Right lobe of liver (tissue), 6 donors: ENCODE measurements at places on chromosomes 1 and 21.

DNA sequence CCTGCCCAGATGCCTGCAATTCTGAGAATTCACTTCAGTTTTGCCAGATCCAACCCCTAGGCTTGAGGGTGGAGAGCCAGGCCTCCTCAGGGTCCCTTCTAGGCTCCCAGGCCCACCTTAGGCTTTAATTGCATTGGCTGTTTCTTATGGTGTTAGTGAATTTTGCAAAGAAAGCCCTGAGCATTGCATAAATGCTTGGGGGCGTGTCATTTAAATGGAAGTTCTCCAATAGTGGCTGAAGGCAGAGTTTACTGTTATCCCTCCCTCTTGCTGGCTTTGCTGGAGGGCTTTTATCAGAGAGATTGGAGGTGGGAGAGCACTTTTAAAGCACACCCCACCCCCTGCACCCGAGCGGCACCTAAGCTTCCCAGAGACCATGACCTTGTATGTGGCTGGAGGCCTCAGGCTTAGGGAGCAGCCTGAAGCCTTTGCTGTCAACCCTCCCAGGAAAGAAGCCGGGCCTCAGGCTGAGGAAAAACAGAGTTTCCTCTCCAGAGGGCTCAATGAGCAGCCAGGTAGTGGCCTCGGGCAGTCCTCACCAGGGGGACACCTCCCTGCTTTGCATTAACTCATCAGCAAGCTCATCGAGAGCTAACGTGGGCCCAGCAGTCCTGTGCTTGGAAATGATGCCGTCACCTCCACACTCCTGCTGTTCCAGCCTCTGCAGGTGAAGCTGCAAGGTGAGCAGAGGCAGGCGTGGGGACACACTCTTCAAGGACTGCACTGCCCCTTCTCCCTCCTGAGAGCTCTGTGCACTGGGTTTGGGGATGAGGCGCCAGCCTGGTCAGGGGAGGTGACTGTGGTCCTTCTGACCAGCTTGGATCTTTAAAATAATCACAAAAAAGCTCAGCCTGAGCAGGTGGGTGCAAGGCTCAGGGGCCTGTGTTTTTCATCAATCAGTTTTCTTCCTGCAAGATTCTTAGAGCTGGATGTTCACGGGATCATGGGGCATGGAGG is 58.0 kb downstream of the STUM start:
- no peak for DNase-seq

- DNase-seq = no peak
Observed at GRCh38 chr1:158818975-158819431, 12.1 kb upstream of the MNDA start.

- DNase-seq = no peak
Observed at GRCh38 chr1:203171341-203172183, 4.1 kb downstream of the MYBPH start.

DNA sequence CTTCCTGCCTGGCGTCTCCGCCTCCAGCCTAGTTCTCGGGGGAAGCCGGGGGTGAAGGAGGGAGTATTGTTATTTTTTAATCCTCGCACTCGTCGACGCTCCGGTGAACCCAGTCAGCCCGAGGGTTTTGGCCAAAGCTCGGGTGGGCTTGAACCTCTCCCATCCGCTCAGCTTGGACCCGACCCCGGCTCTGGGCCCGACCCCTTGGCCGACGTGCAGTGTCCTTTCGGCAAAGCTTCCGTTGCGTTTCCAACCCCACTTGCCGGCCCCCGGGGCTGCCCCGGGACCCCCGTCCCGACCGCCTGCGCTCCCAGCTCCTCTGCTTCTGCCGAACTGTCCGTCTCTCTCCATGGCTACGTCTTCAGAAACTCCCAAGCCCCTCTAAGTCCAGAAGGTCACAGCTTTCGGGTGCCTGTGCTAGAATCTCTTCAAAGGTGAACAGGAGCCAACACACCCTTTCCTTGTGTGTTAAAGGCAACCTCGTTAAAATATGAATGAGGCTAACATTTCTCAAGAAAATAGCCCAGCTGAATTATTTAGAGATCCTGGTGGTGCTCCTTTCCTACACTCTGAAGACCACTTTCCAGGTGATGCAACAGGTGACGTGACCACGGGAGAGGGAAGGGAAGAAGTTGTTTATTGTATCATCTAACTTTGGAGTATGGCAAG is 647 bp downstream of the DESI2 start:
- DNase-seq = peak; percentile 67
